Activated T-cell treated with anti-CD3 and anti-CD28 coated beads, Interleukin-2, amount 50 U/mL, for 1 hour (primary cell): ENCODE measurements at places on chromosomes 16 and 17.

DNA sequence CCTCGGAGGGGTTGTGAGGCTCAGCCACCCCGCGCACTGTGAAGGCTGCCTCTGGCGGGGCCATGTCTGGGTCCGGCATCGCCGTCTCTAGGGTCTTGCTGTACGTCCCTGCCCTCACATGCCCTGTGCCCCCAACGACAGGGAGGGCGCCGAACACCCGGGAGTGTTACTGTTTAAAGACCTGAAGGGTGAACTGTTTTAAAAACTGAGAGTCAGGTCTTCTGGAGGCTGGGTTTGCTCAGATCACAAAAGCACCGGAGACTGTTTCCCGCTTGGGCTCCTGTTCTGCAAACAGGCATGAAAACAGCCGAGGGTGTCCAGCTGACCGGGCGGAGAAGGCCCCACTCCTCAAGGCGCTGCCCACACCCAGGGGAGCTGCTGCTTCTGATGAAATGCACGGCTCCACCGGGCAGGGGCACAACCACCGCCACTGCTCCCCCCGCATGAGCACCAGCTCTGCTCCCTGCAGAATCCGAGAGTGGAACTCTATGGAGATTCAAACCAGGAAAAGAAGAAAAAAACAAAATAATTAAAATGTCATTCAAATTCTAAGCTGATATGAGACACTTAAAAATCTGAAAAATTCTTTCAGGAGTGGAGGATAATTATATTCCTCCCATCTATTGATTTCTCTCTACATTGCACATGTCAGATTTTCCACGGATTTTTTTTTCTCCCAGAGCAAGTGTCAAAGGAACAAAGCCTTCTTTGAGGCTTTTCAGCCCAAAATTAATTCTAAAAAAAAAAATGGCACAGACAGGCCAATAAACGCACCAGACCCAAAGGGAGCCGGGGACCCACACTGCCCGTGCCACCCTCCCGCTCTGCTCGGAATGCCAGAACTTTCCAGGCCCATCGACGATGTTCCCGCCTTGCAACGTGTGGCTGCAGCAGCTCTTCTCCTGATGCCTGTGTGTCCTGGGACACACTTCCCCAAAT is 74.3 kb downstream of the LMF1 start:
- DNase-seq, result no peak

DNA sequence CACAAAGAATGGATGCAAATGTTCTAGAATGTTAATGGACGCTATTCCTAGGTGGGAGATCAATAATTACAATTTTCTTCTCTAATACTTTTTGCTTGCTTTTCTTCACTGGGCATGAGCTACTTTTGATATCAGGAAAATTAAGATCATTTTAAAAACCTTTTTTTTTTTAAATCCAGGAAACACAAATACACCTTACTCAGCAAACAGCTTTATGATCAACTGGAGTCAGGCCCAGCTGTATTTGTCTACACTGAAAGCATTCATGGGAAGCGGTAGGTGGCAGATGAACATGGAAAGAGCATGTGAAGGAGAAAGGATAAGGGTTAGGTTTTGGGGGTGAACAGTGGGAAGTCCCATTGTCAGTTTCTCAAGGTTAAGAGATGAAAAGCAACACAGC is 97.8 kb downstream of the WDR59 start:
- DNase-seq, result no peak

DNA sequence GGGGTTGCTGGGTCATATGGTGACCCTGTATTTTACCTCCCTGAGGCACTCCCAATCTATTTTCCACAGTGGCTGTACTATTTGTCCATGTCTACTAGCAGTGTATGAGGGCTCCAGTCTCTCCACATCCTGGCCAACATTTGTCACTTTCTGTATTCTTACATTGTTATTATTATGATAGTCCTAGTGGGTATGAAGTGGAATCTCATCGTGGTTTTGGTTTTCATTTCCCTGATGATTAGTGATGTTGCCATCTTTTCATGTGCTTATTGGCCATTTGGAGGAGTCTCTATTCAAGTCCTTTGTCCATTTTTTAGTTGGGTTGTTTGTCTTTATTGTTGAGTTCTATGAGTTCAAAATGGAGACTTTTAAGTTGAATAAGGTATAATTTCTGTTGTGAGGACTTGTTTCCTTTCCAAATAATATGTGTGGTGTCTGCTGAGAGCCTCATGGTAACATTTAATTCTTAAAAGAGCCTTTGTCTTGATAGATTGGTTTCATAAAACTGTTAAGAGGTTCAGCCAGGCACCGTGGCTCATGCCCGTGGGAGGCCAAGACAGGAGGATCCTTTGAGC is 108.2 kb downstream of the RPTOR start:
- no peak for DNase-seq

GRCh38 chr17:7852262-7852670 is 2.6 kb upstream of the TMEM88 start:
- no peak for DNase-seq

DNA sequence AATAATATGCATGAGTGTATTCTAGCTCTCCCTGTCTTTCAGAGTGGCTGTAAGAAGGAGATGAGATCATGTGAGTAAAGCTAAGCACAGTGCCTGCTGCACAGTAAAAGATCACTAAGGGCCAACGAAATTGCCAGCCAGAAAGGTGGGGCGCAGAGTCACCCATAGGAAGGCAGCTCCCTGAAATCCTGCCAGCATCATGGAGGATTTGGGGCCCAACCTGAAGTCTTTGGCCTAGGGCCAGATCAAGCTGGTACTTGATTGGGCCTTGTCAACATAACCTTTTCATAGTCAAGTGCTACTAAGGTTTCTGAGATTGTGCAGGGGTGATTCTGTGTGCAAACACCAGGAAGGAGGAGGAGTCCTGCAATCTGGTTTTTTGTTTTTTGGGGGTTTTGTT is 16.5 kb downstream of the SCNN1B start:
- no peak for DNase-seq

DNA sequence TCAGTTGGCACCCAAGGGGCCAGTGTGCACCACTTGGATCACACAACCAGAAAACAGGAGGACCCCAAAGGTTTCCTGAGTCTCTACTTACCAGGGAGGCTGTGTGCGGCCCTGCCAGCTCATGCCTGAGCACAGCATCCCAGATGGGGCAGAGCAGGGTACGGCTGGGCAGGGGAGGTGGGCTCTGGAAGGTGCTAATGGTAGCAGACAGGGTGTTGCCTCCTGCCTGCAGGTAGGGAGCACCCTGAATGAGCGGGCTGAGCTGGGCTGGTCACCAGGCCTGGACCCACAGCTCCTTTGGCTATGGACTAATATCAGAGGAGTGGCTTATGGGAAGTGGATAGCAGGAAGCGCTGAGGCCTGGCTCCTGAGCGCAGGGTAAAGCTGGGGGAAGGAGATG is 14.6 kb downstream of the RECQL5 start:
- no peak for DNase-seq

DNA sequence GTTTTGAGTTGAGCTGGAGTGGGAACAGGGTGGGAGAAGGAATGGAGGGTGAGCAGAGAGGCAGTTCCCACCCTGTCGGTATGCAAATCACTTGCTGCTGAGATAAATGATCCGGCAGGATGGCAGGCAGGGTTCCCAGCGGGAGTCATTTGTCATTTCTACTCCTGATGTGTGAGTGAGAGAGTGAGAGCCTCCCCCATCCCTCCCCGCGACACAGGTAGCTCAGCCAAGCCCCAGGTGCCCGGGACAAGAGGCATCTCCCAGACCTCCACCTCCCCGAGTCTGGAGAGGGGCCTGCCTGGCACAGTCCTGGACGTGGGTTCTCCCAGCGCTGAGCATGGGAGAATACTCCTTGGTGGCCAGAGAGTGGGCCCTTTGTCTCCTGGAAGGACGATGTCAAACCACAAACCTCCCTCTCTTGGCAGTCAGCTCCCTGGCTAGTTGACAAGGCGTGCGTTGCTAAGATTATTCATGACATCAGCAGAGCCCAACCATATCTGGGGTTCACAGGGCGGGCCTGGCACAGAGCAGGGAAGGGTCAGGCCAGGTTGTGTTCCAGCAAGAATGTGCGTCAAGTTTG is 33.7 kb upstream of the TNRC6C start:
- DNase-seq, result no peak

DNA sequence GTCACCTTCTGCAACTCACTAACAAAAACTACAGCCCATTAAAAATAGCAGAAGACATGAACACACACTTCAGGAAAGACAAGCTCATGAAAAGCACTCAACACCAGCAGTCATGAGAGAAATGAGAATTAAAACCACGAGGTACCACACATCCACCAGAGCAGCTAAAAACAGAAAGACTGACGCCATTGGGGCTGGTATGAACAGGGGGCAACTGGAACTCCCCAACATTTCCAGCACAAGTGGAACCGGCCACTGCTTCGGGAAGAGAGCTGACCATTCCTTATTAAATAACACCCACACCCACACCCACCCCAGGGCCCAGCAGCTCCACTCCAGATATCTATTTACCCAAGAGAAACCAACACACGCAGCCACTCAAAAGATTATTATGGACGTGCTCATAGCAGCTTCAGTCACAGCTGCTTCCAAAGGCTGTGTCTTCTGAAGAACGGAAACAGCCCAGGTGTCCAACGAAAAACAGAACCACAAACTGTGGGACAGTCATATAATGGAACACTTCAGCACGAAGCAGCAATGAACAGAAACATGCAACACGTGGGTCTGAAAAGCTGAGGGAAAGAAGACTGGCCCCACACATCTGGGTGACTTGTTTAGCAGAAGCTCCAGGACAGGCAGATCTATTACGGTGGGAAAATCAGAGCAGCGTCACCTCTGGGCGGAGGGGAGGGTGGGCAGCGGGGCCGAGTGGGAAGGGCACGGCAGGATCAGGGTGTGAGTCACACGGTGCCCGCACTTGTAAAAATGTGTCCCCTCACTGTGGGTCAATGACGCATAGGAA is 41.1 kb downstream of the KLHDC4 start:
- DNase-seq, result no peak

DNA sequence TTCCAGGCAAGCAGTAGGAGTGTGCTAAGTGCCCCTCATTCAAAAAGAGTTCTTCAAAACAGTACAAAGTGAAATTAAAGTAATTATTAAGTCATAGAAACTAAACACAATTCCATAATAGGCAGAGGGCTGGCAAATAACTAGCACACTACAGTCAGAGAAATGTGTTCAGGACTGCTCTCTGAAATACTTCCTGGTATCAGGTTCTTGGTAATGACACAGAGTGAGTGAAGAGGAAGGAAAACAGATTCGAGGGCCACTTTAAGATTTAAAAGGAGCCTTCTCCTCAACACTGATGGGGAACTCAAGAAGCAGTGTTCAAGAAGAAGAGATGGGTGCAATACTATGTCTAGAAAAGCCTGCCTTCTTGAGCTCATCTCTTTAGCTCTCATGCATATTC is 139.2 kb downstream of the TOX3 start:
- DNase-seq, result no peak

- DNase-seq, result no peak
Measured at GRCh38 chr16:85220125-85220839, 108.0 kb upstream of the CIBAR2 start.

DNA sequence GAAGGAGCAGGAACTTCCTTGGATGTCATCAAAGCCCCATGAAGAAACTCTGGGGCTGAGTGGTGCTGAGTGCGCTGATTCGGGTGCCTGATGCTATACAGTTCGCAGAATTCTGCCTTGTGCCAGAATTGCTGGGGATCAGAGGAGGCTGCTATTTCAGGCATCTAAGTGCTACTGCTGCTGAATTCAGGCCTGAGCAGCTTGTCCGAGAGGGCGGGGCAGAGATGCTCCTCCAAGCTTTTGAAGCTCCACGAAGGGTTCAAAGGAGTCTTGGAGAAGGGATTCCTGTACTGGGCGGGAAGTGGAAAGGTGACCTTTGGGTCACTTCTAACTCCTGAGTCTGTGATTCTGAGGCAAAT is 227.8 kb downstream of the CCDC182 start:
- no peak for DNase-seq

- no peak for DNase-seq
Measured at GRCh38 chr17:67421869-67422273, 44.8 kb downstream of the PITPNC1 start.

DNA sequence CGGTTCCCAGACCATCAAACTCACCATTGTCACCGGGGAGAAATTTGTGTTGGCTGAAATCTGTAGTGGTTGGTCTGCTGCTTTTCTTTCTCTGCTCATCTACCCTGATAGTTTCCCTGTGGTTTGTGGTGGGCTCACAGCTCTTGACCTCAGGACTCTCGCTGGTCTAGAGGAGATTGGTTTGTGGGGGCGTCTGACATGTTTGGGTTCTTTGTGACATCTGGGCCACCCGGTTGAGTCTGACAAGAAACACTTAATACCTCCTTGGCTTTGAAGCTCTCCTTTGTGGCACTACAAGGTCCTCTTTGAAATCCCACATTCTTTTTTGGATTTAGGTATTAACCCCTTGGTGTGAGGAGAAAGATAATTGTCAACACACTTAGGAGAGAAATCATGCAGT is 662.0 kb downstream of the WWOX start:
- DNase-seq, result no peak

DNA sequence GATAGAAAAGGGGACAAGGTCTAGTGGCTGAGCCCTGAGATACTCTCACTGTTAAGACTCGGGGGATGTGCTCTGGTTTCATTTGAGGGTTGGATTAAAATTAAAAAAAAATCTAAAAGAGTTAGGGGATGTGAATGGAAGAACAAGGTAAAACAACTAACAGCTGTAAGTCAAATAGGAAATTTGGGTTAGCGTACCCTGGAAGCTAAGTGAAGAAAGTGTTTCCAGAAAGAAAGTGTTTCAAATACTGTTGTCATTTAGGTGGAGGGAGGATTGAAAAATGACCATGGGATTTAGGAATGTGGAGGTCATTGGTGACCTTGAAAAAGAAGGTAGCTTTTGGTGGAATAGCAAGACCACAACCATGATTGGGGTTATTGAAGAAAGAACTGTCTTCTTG is 37.7 kb downstream of the PPM1D start:
- DNase-seq, result no peak

- DNase-seq, result no peak
Measured at GRCh38 chr17:34378664-34379101, 15.7 kb upstream of the CCL1 start.

DNA sequence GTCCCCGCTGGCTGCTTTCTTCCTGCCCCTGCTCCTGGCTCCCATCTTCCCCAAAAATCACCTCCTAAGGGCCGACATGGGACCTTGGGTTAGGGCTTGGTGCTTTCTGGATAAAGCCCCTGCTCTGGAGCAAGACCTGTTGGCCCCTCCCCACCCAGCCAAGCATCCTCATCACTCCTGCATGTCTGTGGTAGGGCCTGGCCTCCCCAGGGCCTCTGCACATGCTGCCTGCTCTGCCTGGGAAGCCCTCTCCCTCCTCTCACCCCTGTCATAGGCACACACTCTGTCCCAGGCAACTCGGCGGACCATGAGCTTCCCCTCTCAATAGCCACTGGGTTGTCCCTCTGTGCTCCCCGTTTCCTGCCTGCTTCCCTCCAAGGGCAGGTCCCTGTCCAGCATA is 35.2 kb downstream of the CFAP20 start:
- DNase-seq, result no peak
